ENCODE measurements at places on chromosomes 1 and 21. TPM values are rescaled to one million over a fixed set of nuclear protein-coding genes. Genes with fewer than 3 reads are reported as not detected.

GRCh38 chr1:97340951-97341350 lies 579.9 kb downstream of the DPYD start:
- DNase-seq = no peak
- no peak overlapping the region for H3K27ac ChIP-seq
- no peak overlapping the region for H3K4me3 ChIP-seq
- H3K4me1 ChIP-seq = no peaks in the 10 kb centered on the region
- no peaks in the 10 kb centered on the region for H3K27me3 ChIP-seq

NBL1 gene
- total RNA-seq = 134 TPM

GRCh38 chr1:45332346-45332720 lies 5.6 kb downstream of the HPDL start:
- DNase-seq = no peak
- no peaks in the 10 kb centered on the region for H3K4me1 ChIP-seq
- no peak overlapping the region for H3K4me3 ChIP-seq
- H3K27me3 ChIP-seq = no peaks in the 10 kb centered on the region

- H3K4me3 ChIP-seq = no peak overlapping the region
- no peaks in the 10 kb centered on the region for H3K4me1 ChIP-seq
- DNase-seq = peak; percentile 89
- H3K27ac ChIP-seq = no peak overlapping the region
- no peaks in the 10 kb centered on the region for H3K36me3 ChIP-seq
Measured at GRCh38 chr1:156625436-156626078, 6.3 kb downstream of the HAPLN2 start.

- no peak overlapping the region for H3K27ac ChIP-seq
- no peaks in the 10 kb centered on the region for H3K27me3 ChIP-seq
- no peak overlapping the region for H3K4me3 ChIP-seq
- peak; percentile 31 for DNase-seq
- H3K4me1 ChIP-seq = no peaks in the 10 kb centered on the region
Measured at GRCh38 chr1:4079815-4080214, 179.7 kb upstream of the C1orf174 start.

- H3K4me3 ChIP-seq = no peak overlapping the region
- no peaks in the 10 kb centered on the region for H3K36me3 ChIP-seq
- no peak for DNase-seq
- H3K4me1 ChIP-seq = no peaks in the 10 kb centered on the region
- H3K27ac ChIP-seq = no peak overlapping the region
- no peaks in the 10 kb centered on the region for H3K27me3 ChIP-seq
Measured at GRCh38 chr1:248359415-248359814, 2.0 kb upstream of the OR2T4 start.

ANXA9 gene
- not detected for total RNA-seq

FBXO2 gene
- total RNA-seq = 1.7 TPM
